ENCODE measurements at places on chromosomes 12 and 14. TPM values are rescaled to one million over a fixed set of nuclear protein-coding genes. Genes with fewer than 3 reads are reported as not detected.

The CLEC1B gene
- total RNA-seq = not detected

DNA sequence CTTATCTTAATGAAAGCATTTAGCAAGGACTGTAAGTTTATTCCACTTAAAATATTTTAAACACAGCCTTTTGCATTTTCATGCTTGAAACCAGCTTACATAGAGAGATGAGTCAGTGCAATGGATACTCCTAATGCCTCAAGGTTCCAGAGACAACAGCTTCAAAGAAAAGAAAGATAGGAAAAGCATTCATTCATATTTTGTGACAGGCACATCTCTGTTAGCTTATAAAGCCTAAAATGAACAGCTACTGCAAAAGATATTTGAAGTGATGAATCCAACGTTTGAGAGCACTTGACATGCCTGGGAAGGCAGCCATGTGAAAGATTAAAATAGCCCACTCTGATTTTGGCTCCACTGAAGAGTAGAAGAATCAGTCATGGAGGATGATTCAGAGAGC is 814.5 kb downstream of the RPS29 start:
- DNase-seq = no peak

DNA sequence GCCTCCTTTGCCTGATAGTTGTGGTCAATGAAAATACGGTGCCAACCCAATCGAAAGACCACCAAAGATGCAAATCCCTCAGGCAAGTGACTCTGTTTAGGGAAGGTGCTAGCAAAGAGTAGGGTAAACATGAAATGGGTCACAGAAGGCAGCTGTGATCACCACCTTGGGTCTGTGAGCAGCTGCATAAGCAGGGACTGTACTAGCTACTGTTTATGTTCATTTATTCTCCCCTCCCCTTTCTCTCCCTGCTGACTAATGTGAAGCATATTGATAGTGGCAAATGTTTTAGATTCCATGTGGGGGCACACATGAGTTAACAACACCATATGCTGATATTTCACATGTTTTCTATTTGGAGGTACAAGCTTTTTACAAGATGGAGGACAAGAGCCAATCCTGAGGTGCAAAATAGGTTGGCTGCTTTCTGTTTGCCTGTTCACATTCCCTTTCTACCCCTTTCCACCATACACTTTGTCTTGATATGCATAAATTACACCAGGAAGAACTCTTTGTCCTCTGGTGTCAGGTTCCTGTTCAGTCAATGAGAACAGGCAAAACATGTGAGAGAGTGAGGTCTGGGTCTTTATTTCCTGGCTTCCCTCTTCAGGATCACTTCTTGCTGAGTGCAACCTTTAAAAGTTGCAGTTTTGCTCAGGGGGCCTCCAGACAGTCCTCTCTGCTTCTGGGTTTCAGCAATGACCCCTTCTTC is 71.1 kb downstream of the AVPR1A start:
- no peak for DNase-seq

DNA sequence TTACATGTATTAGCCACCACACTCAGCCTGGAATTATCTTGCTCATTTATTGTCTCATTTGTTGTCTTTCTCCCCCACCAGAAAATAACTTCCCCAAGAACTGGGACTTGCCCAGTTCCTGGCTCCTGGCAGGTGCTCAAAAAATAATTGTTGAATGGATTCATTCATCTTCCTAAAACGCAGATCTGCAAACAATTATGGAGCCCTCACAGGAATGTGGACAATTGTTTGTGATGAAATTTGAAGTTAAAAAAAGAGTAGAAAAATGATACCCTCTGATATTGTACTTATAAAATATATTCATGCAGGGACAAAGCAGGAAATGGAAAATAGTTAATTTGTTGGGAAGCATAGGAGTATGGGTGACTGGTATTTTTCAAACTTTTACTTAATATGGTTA is 60.7 kb upstream of the MAP1LC3B2 start:
- no peak for DNase-seq

- DNase-seq = no peak
Observed at GRCh38 chr12:124869059-124869665, 5.5 kb upstream of the SCARB1 start.

DNA sequence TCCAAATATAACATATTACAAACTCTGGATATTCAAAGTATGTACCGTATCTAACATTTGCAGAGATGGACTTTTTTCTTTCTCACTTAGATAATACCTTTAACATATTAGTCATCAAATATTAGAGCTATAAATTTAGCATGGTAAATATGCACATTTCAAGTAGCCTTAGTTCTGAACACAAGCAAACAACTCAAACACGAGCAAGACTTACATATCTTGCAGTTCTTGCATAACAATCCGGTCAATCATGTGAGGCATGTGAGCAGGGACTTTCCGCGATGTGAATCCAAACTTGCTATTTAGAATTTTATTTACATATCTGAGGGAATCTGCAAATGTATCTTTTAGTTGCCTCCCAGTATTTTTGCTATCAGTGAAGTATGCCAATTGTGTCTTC is 22.1 kb upstream of the SYCP3 start:
- DNase-seq = no peak

The KRT82 gene
- not detected for total RNA-seq

DNA sequence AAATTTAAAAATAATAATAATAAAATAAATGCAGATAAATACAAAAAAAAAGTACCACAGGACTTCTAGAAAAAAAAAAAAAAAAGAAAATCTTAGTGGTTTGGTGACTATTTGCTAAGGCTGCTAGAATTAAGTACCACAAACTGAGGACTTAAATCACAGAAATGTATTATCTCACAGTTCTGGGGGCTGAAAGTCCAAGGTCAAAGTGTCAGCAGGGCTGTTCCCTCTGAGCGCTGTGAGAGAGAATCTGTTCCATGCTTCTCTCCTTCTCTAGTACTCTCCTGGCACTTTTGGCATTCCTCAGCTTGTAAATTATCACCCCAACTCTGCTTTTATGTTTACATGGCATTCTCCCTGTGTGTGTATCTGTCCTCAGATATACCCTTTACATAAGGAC is 101.2 kb downstream of the IPO8 start:
- no peak for DNase-seq

DNA sequence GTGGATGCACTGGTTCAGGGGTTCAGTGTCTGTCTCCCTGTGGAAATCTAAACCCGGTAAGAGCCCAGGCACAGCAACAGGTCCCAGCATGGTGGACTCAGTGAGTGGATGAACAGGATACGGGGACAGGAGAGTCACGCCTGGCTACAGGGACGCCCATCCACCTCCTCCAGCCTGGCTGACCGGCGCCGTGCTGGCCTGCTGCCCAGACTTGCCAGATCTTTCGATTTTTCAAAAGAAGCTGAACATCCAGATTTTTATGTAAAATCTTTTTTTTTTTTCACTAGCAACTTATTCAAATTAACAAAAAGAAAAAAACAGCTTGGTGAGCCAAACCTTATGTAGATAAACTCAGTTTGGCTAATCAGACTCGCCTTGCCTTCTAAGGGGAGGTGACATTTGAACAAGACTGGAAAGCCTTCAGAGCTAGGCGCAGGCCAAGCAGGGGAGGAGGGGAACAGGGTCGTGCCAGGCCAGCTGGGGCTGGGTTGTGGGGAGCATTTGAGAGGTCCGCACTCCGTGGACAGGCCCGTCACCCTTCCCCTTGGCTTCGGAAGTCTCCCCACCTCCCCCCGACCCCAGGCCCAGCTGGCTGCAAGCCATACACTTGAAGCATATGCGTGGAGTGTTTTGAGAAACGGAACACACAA is 87.8 kb upstream of the NCOR2 start:
- DNase-seq = no peak

DNA sequence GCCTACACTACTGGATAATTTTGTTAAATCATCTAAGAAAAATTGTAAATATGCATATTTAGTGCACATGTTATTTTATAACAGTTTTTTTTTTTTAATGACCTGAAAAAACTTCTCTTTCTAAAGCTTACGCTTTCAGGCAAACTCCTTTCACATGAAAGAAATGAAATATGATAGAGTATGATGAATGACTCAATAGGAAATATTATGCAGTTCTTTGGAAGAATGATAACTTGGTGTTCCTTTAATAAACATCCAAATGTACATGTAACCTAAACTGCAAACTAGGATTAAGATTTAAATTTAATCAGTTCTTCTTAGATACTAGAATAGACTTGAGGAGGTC is 136.6 kb downstream of the FGD4 start:
- DNase-seq = no peak

GRCh38 chr12:26101763-26102162 is 23.1 kb downstream of the BHLHE41 start:
- DNase-seq = no peak

GRCh38 chr12:29283969-29284700 is 96.8 kb downstream of the ERGIC2 start:
- no peak for DNase-seq

DNA sequence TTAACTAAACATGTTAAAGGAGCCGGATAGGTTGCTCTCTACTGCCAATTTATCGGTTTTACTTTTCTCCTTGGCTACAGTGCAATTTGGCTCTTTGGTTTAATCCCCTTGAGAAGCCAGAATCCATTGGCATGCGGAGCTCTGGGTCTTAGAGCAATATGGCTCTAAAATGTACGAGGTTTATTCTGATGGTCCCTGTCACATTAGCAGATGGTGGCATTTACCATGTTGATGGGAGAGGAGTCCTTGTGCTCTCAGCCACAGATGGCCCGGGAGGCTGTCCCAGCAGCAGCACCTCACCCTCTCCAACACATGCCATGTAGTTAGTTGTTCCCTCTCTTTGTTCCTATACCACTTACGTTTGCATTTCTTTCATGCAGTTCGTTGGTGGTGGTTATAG is 179.7 kb downstream of the RGS6 start:
- no peak for DNase-seq

The RASSF3 gene
- 172 TPM for total RNA-seq

GRCh38 chr12:2119266-2119665 is 66.5 kb downstream of the CACNA1C start:
- no peak for DNase-seq

The KLHL33 gene
- 0.52 TPM for total RNA-seq

- DNase-seq = no peak
Observed at GRCh38 chr12:105576261-105576660, 245.8 kb downstream of the C12orf75 start.

GRCh38 chr12:24268663-24269186 is 319.3 kb upstream of the SOX5 start:
- no peak for DNase-seq

The KCNA1 gene
- total RNA-seq = not detected

GRCh38 chr14:33287189-33287588 is 348.5 kb downstream of the NPAS3 start:
- no peak for DNase-seq

DNA sequence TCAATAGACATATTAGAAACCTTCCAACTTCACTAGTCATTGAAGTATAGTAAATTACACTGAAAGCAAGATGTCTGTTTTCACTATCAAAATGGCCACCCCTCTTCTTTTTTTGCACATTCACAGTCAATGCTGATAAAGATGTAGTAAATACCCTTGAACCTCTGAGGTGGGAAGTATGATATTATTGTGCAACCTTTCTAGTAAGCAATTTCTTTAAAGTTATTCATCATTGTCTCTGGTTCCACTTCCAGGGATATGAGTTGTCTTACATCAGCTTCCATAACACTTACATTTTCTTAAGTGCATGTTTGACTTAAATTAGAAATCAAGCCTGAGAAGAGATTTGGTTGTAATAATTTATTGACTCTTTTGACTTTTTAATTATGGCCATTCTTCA is 453.9 kb upstream of the MGAT4C start:
- no peak for DNase-seq

DNA sequence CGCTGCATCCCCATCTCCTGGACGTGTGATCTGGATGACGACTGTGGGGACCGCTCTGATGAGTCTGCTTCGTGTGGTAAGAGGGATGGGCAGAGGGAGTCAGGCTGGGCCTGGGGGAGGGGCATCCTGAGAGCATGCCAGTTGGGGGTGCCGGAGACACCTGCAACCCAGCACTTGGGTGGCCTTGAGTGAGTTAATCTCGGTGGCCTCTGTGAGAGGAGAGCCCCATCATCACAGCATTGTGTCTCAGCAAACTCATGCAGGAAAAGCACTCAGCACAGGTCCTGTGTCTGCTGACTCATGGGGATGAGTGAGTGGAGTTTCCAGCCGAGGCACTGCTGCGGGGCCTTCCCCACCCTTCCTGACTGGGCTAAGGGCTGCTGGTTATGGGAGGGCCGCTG is 19.6 kb upstream of the LRP1-AS start:
- DNase-seq = no peak

DNA sequence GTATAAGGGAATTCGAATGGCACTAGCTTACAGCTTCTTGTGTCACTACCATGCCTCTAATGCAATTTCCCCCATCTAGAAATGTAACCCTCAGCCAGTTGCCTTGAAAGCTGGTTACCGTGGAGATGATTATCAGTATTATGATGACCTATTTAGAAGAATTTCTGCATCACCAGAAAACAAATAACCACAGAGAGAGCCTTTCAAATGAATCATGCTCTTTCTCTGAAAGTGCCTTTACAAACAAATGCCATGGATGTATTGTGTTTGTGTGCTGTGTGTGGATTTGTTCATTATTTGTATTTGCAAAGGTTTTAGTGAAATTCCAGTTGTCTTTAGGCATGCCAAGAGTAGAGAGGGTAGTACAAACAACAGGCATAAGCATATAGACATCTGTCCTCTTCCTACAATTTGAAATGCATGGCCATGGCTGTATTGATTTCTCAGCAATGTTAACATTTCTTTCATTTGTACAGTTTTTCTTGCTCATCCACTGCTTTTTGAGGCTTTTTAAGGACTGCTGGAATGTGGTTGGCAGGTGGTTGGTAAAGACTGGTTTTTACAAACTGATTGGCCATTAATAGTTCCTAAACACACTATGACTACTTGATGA is 266.5 kb downstream of the PAWR start:
- no peak for DNase-seq

The AGAP2 gene
- 54.4 TPM for total RNA-seq

DNA sequence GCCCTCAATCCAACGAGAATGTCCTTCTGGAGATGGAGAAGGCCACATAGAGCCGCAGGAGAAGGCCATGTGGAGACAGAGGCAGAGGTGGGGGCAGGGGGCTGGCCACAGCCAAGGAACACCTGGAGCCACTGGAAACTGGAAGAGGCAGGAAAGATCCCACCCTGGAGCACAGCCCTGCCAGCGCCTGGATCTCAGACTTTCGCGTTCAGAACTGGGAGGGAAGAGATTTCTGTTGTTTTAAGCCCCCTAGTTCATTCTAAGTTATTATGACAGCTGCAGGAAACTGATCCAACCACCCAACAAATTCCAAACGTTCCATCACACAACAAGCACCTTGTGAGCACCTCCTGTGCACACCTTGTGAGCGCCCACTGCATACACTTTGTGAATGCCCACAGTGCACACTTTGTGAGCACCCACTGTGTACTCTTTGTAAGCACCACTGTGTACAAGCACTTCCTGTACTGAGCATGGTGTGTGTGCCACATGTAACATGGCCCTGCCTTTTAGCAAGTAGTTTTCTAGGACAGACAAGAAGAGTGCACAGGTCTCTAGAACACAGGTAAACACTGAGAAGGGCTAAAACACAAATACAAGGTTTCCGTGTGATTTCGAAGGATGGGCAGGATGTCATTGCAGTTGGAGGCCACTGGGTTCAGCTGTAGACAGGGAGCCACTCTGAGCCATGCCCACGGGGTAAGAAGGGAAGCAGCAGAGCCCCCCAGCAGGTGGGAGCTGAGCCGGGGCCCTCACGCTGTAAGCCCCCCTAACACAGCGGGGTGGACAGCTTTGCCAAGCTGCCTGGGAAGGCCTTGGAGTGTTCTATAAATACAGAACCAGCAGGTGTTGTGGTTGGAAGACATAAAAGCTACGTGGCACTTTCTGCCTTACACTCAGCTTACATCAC is 15.4 kb downstream of the RIMBP2 start:
- DNase-seq = no peak

The CELA1 gene
- 2.2 TPM for total RNA-seq

The PSMB11 gene
- total RNA-seq = 0.36 TPM

The SLC6A12 gene
- 0.78 TPM for total RNA-seq

The ARL1 gene
- 41.4 TPM for total RNA-seq

GRCh38 chr12:31363416-31363809 is 37.5 kb upstream of the SINHCAF start:
- DNase-seq = no peak
